ENCODE measurements at places on chromosomes 1 and 21.

DNA sequence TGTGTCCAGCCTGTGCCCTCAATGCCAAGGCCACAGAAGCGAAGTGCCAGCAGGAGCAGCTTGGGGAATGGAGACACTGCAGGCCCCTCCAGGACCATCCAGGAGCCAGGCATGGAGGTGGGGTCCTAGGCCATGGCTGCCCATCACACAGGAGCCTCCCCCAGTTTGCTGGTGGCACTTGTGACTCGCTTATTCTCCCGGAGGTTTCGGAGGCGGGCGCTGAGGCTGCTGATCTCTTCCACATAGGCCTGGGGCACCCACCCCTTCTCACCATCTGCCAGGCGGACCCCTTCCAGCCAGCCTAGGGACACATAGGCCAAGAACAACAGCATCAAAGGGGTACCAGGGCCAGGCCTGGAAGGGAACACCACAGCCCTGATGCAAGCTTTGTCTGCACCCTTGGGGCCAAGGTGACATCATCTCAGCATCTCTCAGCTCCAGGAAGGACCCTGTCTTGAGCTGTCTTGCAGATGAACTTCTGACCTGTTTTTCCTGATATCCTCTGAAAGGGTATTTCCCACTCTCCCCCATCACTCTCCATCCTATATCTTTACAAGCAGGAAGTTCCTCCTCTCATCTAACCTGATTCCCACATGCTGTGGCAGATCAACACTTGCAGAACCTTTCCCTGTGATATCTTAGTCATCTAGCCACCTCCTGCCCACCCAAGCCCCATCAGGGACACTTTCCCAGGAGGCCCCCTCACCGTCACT lies 13.9 kb downstream of the ARHGEF19 start:
- no peak for DNase-seq

GRCh38 chr1:11767922-11768704 lies 6.1 kb downstream of the C1orf167 start:
- DNase-seq: no peak

- DNase-seq: no peak
These were observed 93.0 kb downstream of the ODF2L start for GRCh38 chr1:86303041-86303690.

DNA sequence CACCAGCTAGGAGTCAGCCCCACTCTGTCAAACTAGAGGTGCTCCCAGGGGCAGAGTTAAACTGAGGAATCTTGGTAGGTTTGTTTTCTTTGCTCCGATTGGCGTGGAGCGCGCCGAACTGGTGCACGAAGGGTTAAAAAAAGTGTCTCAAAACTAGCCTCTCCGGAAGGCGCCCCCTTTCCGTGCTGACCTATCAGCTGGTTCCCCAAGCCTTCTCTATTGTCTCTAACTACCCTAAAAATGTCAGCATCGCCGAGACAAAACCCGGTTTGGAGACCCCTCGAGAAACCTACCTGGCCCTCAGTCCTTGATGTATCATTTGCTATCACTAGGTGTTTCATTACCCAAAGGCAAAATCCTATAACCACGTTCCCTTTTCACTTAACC lies 2.2 kb downstream of the TGFB2 start:
- no peak for DNase-seq

DNA sequence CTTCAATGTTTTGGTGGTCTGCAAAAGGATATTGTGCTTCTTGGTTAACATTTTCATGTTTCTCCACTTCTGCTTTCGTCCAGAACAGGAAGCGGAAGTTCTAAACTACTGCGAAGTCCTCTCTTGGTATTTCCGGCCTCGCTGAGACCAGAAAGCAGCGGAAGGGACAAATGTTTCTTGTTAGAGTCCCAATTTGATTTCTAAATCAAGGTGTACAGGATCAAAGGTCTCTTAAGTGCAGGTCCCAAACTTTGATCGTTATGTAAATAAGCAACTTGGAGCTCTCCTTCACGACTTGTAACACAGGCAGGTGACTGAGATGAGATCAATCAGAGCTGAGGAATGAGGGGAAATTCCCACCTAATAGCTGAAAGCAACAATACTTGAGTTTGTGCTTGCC lies 40.1 kb upstream of the HMCN1 start:
- no peak for DNase-seq

GRCh38 chr1:196640976-196641375 lies 10.9 kb upstream of the CFH start:
- no peak for DNase-seq

DNA sequence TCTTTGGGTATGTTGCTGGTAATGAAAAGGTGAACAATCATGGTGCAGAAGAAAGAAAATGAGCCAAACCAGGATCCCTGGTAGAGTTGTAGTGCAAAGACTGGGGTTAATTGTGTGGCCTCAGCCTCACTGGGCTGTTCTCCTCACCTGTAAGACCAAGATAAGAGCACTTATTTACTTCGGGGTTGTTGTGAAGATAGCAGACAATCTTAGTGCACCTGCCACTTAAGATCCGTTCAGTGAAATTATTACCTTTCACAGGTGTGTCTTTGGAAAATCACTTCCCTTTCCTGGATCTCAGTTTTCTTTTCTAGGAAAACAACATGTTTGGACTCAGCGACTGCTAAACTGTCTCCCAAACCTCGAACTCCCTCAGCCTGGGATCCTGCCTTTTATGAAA lies 1.3 kb upstream of the FGGY start:
- DNase-seq: no peak

- no peak for DNase-seq
These were observed 38.5 kb downstream of the B3GALT5 start for GRCh38 chr21:39651206-39651605.

- DNase-seq: no peak
These were observed 24.2 kb downstream of the RSPH1 start for GRCh38 chr21:42471716-42472330.

GRCh38 chr1:94527447-94528031 lies 14.0 kb downstream of the F3 start:
- no peak for DNase-seq

- DNase-seq: no peak
These were observed 34.2 kb upstream of the EXO1 start for GRCh38 chr1:241813768-241814320.

- no peak for DNase-seq
These were observed 82.0 kb upstream of the GCLM start for GRCh38 chr1:93991271-93991670.

DNA sequence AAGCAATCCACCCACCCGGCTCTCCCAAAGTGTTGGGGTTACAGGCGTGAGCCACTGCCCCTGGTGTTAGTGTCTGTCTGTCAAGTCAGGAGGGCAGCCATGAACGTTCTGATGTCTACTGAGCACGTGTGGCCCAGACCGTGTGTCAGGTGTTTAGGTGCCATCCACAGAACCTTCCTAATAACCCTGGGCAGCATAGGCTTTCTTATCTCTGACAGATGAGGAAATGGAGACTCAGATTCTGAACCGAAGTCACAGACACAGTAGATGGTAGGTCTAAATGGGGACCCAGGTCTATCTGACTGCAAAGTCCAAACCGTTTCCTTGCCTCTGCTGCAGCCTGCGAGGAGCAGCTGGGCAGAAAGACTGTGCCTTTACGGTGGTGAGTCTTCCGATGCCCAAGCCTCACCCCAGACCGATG lies 622 bp upstream of the IL6R start:
- no peak for DNase-seq

DNA sequence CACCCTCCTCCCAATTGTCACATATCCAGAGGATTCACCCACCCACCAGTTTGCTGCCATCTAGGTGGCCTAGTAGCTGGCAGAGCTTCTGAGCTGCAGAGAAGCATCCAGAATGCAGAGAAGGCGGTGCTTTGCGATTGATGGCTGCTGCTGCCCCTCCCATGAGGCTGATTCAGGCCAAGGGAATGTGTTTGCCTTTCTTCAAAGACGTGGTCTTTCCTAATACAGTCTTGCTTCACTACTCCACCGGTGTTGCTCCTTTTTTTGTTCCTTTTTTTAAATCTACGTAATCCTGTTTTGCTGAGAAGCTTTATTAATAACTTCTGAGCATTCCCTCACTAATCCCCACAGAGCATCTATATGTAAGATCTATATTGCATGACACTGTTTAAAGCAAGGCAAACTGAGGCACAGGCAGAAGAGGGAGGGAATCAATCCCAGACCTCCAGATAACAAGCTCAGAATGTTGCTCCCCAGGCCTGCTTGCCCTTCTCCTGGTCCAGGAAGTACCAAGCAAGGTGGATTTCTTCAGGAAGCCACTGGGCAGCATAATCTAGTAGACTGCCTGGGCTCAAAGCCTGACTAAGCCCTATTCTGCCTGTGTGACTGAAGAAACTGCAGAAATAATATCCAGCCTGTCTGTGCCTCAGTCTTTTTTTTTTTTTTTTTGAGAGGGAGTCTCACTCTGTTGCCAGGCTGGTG lies 275.5 kb upstream of the FMN2 start:
- DNase-seq: no peak

GRCh38 chr1:153678519-153679336 lies at the start of gene NPR1:
NPR1 (plus strand) TSS chr1:153678688; CDS start chr1:153679109, 421 bp downstream.
- DNase-seq: no peak

DNA sequence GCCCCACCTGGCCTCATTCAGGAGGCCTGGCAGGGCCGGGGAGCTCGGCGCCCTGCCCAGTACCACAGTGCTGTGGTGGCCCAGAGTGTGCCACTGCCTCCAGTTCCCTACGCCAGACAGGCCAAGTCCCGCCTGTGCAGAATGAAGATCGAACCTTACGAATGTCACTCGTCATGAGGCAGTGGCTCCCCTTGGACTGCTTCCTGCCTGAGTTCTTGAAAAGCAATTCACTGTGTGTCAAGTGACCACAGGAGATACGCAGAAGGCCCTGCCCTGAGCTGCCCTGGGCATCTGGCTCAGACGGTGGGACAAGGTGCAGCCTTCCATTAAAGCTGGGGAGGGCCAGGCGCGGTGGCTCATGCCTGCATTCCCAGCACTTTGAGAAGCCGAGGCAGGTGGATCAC lies 49.6 kb upstream of the LRP8 start:
- DNase-seq: no peak

DNA sequence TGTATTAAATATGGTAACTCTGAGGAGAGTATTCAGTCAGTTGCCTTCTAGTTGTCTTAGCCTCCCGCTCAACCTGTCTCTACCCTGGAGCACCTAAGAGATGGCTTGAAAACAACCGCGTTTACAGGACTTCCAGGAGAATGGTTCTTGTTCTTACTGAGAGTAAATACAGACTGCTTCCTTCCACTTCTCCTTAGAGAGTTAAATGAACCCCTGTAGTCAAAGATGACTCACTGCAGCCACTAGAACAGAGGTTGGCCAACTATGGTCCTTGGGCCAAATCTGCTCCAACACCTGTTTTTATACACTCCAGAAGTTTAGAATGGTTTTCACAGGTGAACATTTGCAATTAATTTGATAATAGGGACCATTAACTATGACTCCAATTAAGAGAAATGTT lies 60.1 kb upstream of the ASB17 start:
- DNase-seq: no peak

GRCh38 chr1:151455231-151455630 lies 4.1 kb downstream of the POGZ start:
- no peak for DNase-seq

Measured in effector CD4-positive, alpha-beta T cell (primary cell).